Choroid plexus epithelial cell (primary cell): ENCODE measurements at places on chromosomes 4 and X.
A peak's percentile ranks its signal among the peaks of the same experiment; 100 is the strongest.

DNA sequence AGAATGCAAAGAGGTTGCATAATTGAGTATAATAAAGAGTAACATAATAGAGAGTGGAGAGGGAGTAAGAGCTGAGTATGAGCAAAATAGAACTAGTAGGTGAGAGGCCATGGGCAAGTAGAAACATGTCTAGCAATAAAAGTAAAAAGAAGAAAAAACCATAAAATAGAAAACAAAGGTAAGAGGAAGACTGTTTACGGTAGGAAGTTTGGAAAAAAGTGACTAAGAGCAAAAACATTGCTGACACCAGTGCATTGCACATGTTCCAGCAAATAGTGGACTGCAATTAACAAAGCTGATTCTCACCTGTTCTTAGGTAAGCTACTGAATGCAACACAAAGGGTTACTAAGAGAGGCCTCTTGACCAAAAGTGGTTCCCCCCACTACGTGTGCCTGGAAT lies 202.9 kb downstream of the TEX13A start:
- no peak for DNase-seq

- peak; percentile 97 for DNase-seq
Measured at GRCh38 chrX:74614093-74614909, at the start of gene RLIM. RLIM (minus strand) TSS chrX:74614624; CDS start chrX:74595977, 18,647 bp downstream.

GRCh38 chrX:13651150-13651549 lies 1.8 kb upstream of the TCEANC start:
- DNase-seq: no peak

DNA sequence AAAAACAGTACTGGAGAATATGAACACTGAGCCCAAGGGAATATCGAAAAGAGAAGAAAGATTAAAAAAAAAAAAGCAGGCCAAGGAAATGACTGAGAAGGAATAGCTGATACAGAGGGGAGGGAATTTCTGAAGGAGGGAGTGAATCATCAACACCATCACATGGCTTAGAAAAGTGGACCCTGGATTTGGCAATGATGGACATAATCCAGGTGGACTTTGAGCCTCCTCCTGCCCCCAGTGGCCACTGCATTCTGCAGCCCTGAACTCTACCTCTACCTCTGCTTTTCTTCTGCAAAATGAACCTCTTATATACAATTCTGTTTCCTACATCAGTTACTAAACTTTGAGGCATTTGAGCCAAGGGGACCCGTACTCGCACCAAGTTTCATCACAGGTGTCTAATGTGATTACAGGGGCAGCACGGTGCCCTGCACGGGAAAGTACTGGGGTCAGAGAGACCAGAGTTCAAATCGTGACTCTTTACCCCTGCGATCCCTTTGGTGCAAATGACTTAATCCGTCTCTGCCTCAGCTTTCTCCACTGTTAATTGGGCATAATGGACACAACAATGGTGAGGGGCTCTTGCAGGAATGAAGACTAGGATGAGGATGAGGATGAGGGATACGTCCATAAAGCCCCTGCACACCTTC lies 1.1 kb downstream of the OCIAD2 start:
- peak; percentile 66 for DNase-seq

GRCh38 chrX:49850028-49850427 lies 20.9 kb downstream of the PAGE4 start:
- DNase-seq: no peak

- peak; percentile 88 for DNase-seq
Measured at GRCh38 chr4:13984991-13985800, 357.7 kb upstream of the BOD1L1 start.

DNA sequence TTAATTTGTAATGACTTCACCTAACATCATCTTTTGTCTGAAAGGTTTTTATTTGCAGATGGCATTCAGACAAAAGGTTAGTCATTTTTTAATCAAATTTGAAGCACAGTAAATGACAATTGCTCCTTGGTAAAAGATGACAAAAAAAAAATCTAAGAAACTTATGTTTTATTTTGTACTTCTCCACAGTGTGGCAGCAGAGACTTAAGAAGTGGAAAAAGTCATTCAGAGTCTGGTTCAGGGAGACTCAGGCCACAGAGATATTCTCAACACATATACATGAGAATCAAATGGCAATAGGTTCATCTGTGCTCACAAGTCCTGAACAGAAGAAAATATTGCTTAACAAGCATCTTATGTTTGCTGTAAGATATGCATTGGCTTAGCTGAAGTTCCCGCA lies 436.2 kb downstream of the KCNIP4 start:
- DNase-seq: peak; percentile 85

GRCh38 chr4:141375855-141376254 lies 155.2 kb downstream of the ZNF330 start:
- DNase-seq: peak; percentile 79

GRCh38 chr4:81666491-81666890 lies 194.8 kb upstream of the RASGEF1B start:
- DNase-seq: no peak
